ENCODE measurements at places on chromosomes 12 and 14.

GRCh38 chr12:2451025-2451424 is 343.7 kb upstream of the FKBP4 start:
- DNase-seq, result peak; percentile 20

DNA sequence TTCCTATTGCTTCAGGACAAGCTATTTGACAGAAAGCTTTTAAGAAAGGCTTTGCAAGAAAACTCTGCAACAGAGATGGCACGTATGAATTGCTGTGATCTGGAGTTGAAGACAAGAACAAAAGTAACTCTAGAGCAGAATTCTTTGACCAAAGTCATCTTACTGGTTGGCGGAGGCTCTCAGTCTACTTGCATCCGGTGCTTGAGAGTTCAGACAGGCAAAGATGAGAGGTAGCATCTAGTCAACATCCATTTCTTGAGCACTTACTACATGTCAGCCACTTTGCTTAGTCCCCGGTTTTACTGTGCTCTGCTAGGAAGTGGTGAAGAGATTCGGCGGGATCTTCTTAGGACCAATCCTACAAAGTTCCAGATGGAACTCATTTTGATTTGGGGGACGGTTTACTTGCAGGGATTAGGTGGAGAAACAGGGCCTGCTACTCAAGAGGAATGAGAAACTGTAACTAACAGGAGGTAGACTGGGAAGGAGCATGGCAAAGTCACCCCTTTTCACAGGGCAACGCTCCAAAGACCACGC is 404 bp upstream of the CCDC91 start:
- DNase-seq, result no peak

- DNase-seq, result no peak
These were observed 287.5 kb downstream of the FOXN3 start for GRCh38 chr14:89129570-89129969.

GRCh38 chr14:33279865-33280264 is 341.2 kb downstream of the NPAS3 start:
- no peak for DNase-seq

- DNase-seq, result no peak
These were observed 28.6 kb upstream of the ADGRD1 start for GRCh38 chr12:130924966-130925665.

- DNase-seq, result no peak
These were observed 1.1 kb upstream of the TM9SF1 start for GRCh38 chr14:24196071-24197055.
